ENCODE measurements at places on chromosomes 2 and 18.

GRCh38 chr2:109591206-109591605 is 22.6 kb downstream of the SEPTIN10 start:
- no peak for DNase-seq

- DNase-seq = no peak
These were observed 82.4 kb downstream of the DTNB start for GRCh38 chr2:25590921-25591505.

DNA sequence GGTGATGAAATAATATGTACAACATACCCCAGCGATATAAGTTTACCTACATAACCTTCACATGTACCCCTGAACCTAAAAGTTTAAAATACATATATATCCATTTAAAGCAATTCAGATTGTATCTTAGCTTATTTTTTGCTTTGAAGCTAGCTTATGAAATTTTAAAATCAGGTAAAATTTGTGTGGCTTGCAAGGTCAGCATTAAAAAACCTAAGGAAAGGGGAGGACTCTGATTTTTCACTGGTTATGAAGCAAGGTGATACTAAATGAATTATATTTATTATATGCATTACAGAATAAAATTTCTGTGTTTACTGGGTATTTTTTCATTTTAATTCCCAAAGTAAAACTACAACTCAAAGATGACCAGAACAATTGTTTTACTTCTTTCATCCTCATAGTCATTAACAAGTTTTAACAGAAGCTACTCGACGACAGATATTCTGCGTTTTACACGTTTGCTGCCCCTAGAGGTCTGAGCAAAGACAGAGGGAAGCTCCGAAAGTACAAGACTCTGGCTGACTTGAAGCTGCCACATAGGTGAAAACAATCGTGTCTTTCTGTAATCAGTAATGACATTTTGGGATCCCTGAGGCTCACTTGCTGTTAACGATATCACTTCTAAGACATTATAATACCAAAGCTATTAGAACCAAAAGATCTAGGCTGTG is 17.1 kb downstream of the PKP4 start:
- no peak for DNase-seq

DNA sequence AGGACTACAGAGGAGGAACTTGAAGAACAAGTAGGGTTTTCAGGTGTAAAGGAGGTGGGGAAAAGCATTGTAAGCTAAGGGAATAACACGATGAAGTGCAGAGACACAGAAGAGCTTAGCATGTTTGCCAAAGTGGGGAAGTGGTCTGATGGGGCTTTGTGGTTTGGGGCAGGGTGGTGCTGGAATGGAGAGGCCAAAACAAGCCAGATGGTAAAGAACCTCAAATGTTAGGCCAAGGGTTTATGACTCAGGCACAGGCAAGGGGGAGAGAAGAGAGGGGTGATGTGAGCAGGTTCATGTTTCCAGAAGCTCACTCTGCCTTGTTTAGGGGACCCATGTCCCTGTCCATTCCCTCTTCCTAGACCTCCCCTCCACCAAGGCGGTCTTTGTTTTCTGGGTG is 104.5 kb upstream of the YWHAQ start:
- no peak for DNase-seq

GRCh38 chr18:31274931-31275330 is 43.0 kb upstream of the DSG1 start:
- DNase-seq = no peak

DNA sequence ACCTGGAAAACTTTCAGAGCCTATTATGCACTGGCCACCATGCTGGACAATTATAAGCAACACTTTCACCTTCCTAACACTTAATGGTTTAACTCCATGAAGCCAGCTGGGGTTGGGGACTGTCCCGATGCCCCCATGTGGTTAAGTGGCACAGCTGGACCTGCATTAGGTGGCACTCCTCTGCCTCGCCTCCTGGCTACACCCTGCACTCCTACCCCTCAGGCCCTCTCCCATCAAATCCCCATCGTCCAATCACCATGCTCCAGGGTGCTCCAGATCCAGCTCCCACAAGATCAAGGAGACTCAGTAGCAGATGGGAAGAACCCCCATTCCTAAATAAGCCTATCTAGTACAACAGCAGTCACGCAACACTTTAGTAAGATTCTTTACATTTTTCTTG is 53.8 kb downstream of the HDLBP start:
- DNase-seq = no peak

GRCh38 chr2:82330155-82330554 is 2025.6 kb upstream of the LRRTM1 start:
- DNase-seq = no peak

- DNase-seq = no peak
These were observed 3.8 kb downstream of the MOB1A start for GRCh38 chr2:74174909-74175308.
